ENCODE measurements at places on chromosomes 16 and 17. TPM values are rescaled to one million over a fixed set of nuclear protein-coding genes. Genes with fewer than 3 reads are reported as not detected.

DNA sequence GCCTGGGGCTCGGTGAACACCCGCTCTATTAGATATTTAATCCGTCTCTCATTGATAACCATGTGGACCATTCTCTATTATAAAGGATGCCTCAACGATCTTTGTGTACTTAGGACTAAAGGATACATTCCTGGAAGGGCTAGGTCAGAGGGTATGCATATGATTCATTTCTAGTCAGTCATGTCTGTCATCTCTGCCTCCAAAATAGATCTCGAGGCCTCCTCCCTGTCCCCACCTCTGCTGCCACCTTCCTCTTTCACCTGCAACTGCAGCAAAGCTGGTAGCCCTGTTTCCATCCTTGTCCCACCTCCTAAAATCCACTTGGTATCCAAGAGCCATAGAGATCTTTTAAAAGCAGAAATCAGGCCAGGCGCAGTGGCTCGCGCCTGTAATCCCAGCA is 121.5 kb downstream of the KATNIP start:
- no peaks in the 10 kb centered on the region for H3K4me1 ChIP-seq
- H3K27me3 ChIP-seq, result no peaks in the 10 kb centered on the region
- no peak overlapping the region for H3K4me3 ChIP-seq
- no peak overlapping the region for H3K27ac ChIP-seq

- no peak for DNase-seq
- no peak overlapping the region for H3K4me3 ChIP-seq
- peaks cover 11% of the 10 kb centered on the region for H3K4me1 ChIP-seq
- H3K27me3 ChIP-seq, result peaks cover 24% of the 10 kb centered on the region
These were observed 3.4 kb upstream of the TM4SF5 start for GRCh38 chr17:4768298-4768697.

- H3K4me3 ChIP-seq, result no peak overlapping the region
- peaks cover 12% of the 10 kb centered on the region for H3K36me3 ChIP-seq
- peak overlapping the region; percentile 36 for H3K27ac ChIP-seq
- no peaks in the 10 kb centered on the region for H3K27me3 ChIP-seq
- no peaks in the 10 kb centered on the region for H3K4me1 ChIP-seq
These were observed 9.6 kb downstream of the CANT1 start for GRCh38 chr17:78999947-79000395.

Gene SLC35G6
- not detected for total RNA-seq

Gene KRTAP2-1
- total RNA-seq, result not detected

DNA sequence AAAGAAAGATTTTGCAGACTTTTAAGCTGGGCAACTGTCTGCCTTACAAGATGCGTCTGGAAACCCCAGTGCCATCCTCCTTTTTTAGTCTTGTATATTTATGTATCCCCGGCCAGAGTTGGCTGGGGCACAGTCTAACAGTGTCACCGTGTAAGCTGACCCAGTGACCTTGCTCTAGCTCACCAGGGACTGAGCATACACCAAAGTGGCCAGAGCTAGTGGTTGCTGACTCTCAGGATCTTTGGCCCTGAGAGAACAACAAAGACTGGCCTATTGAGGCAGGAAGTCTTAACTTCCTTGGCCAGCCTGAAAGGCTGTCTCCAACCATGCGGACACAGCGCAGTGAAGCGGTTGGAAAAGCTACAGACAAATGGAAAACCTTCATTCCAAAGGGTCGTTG is 745.2 kb downstream of the WWOX start:
- no peak for DNase-seq
- no peaks in the 10 kb centered on the region for H3K27me3 ChIP-seq
- H3K27ac ChIP-seq, result no peak overlapping the region
- no peaks in the 10 kb centered on the region for H3K36me3 ChIP-seq

Gene CDH13
- not detected for total RNA-seq

DNA sequence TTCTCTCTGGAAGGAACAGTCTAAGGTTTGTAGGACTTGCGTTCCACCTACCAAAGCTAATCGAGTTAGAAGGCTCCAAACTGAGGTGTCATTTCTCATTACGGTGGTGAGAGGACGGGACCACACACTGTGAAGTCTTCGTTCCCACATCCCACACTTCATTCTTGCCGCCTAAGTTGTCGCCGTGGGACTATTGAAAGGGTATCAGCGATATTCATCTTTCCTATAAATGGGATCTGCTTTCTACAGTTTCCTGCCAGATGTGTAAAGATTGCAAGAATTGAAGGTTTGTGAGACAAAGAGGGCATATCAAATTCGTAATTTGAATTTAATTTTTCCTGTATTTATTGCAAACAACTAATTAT is 608 bp upstream of the TRIM37 start:
- peak overlapping the region; percentile 93 for H3K27ac ChIP-seq
- peak overlapping the region; percentile 85 for H3K4me3 ChIP-seq
- no peaks in the 10 kb centered on the region for H3K27me3 ChIP-seq
- DNase-seq, result no peak

- peak overlapping the region; percentile 97 for H3K4me3 ChIP-seq
- peaks cover 21% of the 10 kb centered on the region for H3K36me3 ChIP-seq
- peaks cover 24% of the 10 kb centered on the region for H3K4me1 ChIP-seq
- peak; percentile 78 for DNase-seq
- no peaks in the 10 kb centered on the region for H3K27me3 ChIP-seq
These were observed 847 bp upstream of the PSMC3IP start for GRCh38 chr17:42578282-42578869.

GRCh38 chr16:56332464-56333079 is 92.8 kb downstream of the AMFR start:
- DNase-seq, result no peak
- peaks cover 2% of the 10 kb centered on the region for H3K27me3 ChIP-seq
- H3K27ac ChIP-seq, result no peak overlapping the region
- H3K4me3 ChIP-seq, result no peak overlapping the region

Data from activated naive CD8-positive, alpha-beta T cell treated with anti-CD3 and anti-CD28 coated beads, Interleukin-2, amount 10 ng/mL, durations not matched to agents 7 days and 5 days (primary cell).